ENCODE measurements at places on chromosomes 1 and 21.

GRCh38 chr1:41374711-41375110, 13.5 kb downstream of the FOXO6 start:
- DNase-seq = no peak

- DNase-seq = no peak
These were observed 14.9 kb downstream of the UTP11 start for GRCh38 chr1:38027201-38028104.

GRCh38 chr1:160710517-160711252, 937 bp downstream of the CD48 start:
- DNase-seq = peak; percentile 37

- DNase-seq = peak; percentile 41
These were observed 6.4 kb downstream of the NUAK2 start for GRCh38 chr1:205315008-205315618.

DNA sequence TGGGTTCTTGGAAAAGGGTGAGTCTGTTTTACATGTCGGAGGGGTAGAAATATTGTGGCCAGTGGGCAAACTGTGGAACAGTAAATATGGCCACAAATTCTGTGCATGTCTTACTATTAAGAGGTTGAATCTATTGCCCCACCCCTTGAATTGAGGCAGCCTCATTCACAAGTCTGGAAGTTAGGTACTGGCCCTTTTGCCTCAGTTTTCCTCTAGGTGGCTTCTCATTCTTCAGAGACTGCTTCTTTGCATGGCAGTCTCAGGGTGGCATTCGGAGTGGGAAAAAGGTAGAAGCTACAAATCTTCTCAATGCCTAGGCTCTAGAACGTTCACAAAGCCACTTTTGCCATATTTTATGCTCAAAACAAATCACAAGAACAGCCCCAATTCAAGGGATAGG, 57.2 kb downstream of the SLC9C2 start:
- DNase-seq = no peak

- DNase-seq = no peak
These were observed 35.4 kb downstream of the FAAP20 start for GRCh38 chr1:2159124-2159523.

- no peak for DNase-seq
These were observed 7.5 kb upstream of the C2CD2 start for GRCh38 chr21:41961282-41961701.

DNA sequence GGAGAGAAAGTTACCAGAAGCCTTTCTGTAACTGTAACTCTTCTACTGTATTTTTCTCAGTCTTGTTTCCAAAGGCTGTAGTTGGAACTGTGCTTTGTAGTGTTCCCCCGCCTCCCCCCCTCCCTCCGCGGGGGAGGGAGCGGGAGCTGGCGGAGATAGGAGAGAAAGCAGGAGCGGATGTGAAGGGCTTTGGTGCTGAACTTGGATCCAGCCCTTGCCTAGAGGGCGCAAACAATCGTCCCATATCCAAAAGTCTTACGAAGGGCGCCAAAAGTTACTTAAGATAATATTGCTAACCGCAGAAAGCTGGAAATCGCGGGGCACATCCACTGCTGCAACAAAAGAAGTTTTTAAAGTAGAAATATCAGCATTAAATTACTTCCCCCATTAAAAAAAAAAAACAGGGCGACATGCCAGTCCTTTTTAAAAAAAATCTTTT, 2.4 kb upstream of the NFIA start:
- DNase-seq = no peak

DNA sequence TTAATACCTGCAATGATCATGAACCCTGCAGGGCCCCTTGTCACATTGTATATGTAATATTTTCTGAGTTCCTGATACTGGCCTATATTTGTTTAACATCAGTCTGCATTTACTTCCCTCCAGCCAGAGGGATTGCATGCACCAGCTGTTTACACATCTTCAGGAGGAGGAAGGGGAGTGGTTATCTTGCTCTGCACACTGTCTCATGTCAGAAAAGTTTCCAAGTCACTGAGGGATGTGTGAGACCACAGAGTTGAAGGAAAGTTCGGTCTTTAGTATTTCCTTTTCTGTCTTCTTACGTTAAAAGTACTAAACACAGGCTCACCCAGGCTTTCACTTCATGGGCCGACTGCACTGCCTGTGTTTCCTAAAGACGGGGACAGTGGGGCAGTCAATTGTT, 574.1 kb downstream of the LMO4 start:
- DNase-seq = peak; percentile 1

DNA sequence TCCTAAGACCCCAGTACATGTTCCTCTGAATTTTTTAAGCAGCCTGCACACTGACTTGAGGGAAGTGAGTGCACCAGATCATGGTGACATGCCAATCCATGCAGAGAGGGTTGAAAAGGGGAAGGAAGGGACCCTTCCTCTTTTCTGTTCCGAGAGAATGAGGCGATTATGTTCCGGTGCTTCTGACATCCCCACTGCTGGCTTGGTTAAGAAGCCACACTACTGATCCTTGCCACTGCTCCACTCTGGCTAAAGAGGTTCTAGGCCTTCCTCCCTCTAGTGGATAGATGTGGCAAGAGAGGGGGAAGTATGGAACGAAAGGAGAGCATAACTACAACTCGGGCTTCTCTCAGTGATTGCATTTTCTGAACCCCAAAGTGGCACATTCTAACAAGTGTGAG, 1.8 kb upstream of the CYB5R1 start:
- DNase-seq = peak; percentile 56

DNA sequence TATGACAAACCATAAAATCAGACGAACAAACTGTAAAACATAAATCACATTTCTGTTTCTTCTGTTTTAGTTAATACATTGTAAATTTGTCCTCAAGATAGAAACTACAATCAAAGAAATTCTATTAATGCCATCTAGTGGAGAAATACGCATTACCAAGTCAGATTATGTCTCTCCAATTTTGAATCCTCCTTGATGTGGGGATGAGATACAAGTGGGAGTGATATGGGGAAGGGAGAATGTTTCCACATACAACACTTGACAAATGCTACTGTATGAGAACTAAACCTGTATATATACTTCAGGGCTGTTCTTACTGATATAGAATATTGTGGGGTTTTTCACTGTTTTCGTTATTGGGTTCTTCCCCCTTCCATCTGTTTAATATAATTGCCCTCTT, 2.6 kb downstream of the HFM1 start:
- DNase-seq = no peak

DNA sequence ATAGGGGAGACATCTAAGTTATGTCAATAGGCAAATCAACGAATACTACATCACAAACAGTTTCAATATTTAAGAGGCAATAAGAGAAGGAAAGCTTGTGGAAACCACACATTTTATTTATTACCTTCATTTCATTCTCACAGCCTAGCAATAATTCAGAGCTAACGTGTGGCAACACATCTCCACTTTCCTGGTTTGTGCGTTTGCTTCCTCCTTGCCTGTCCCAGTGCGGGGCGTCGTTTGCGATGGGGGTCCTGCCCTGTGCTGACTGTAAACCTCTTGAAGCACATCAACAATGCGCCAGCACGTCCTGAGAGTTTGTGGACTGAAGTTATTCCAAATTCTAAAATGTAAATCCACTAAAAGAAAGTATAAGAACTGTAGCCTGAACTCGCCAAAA, 14.4 kb upstream of the VPS26C start:
- no peak for DNase-seq

GRCh38 chr1:21212126-21212525, 35.4 kb upstream of the EIF4G3 start:
- DNase-seq = no peak

GRCh38 chr1:51583532-51583931, 33.4 kb upstream of the OSBPL9 start:
- no peak for DNase-seq

DNA sequence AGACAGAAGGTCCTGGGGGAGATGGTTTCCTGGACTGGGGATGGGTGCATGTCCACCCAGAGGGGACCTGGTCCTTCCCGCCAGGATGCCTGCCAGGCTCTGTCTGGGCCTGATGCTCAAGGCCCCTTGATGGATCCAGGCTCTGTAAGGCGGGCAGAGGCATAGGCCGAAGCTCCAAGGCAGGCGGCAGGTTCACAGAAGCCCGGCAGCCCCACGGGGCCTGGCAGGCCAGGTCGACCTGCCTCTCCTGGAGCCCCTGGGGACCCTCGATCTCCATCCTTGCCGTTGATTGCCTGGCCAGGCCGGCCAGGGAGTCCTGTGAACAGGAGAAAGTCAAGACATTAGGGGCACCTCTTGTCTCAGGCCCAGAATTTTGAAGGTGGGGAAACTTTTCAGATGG, 16.0 kb downstream of the COL9A2 start:
- DNase-seq = no peak

DNA sequence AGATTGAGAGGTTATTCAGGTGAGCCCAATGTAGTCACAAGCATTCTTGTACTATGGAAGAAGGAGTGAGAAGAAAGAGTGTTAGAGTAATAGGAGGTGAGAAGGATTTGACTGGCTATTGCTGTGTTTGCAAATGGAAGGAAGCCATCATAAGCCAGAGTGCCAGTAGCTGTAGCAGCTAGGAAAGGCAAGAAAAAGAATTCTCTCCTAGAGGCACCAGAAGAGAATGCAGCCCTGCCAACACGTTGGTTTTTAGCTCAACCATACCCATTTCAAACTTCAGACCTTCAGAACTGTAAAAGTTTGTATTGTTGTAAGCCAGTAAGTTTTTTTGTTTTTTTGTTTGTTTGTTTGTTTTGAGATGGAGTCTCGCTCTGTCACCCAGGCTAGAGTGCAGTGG, 8.9 kb upstream of the IL12RB2 start:
- DNase-seq = no peak

DNA sequence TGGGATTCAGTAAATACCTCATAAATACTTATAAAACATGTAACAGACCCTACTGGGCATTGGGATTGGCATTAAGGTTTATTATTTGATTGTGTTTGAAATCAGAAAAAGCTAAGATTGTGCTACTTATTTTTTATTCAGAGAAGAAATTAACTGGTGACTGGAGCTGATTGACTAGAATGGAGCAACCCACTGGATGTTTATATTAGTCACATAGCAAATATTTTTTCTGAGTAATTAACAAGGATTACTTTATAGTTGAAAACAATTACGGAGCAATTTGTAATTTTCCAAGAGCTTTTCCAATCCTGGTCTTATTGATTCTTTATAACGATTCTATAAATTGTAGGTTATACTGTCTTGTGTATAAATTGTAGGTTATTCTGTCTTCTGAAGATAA, 208.7 kb downstream of the HLX start:
- DNase-seq = no peak

GRCh38 chr1:65626003-65626402, 166.7 kb upstream of the PDE4B start:
- DNase-seq = no peak

GRCh38 chr1:100713626-100714025, 5.9 kb upstream of the VCAM1 start:
- peak; percentile 31 for DNase-seq

DNA sequence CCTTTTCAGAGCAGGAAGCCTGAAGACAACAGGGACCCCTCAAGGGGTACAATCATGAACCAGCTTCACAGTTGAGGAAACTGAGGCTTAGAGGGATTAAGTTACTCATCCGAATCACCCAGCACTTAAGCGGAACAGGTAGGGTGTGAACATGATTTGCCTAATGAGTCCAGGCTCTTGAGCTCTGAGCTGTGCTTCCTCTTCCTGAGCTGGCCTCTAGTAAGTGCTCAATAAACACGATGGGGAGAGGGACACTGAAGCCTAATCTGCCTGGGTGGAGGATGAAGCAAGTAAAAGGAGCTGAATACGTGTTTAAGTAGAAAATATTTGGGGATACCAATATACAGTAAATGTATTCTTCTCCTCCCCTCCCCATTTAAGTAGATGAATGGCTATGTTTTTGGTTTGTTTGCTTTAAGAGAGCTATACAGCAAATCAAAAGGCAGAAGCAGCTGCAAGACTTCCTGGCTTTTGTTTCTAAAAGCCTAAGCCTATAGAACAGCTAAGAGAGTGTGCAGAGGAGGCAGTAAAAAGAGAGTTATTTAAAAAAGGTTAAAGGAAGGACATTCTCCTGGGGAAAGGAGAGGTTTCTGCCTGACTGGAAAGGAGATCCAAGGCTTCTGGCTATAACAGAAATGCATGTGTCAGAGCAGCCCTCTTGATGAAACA, 20.5 kb downstream of the STPG1 start:
- no peak for DNase-seq

Data from activated CD8-positive, alpha-beta T cell treated with anti-CD3 and anti-CD28 coated beads for 36 hours (primary cell).